IPS DF 6.9 (cell line): ENCODE measurements at places on chromosomes 5 and 9.

GRCh38 chr5:87004101-87004500 lies 263.6 kb upstream of the RASA1 start:
- DNase-seq: no peak

GRCh38 chr9:5580650-5581049 lies 48.3 kb upstream of the RIC1 start:
- no peak for DNase-seq

DNA sequence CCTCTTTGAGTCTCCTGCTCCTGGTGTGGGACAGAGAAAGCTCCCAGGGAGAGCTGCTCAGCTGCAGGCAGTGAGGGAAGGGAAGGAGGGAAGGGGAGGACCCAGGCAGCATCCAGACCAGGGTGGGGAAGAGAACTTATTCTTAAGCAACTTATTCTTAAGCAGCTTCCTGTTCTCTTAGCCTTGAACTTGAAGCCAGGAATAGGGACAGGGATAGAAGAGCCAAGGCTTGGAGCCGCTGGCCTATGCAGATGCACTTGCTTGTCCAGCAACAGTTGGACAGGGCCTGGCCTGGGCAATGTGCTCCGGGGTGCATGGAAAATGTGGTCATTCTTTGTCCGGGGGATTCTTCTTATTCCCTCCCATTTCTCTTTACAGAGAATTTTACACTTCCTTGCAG lies 31.4 kb upstream of the SPTLC1 start:
- DNase-seq: no peak

- DNase-seq: no peak
These were observed 47.8 kb upstream of the EQTN start for GRCh38 chr9:27344776-27345175.

DNA sequence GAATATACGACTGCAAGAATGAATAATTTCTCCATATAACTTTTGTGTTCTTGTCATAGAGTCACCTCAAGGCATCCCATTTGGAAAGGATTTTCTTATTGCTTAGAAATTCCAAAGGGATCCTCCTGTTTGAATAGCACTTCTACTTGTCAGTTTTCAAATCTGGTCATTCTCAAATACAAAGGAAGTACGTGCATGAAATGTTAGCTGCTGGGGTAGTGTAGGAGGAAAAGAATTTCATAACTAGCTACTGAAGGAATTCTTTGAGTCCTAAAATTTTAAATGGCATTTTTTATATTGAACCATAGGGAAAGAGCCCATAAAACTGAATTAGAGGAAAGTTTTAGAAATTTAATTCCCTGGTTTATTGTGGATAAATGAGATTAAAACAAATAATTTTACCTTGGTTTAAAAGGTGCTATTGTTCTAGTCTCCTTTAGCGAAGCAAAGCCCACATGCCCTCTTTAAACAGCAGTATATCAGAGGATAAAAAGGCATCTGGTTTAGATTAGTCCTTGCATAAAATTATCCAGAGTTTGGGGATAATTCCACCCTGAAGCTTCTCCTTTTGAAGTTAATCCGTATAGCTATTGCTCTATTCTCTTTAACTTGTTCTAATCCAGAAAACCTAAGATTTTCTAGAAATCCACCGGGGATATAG lies 2.0 kb upstream of the MPDZ start:
- no peak for DNase-seq

- no peak for DNase-seq
These were observed 101.9 kb downstream of the SLC28A3 start for GRCh38 chr9:84238652-84239051.

GRCh38 chr9:109115931-109116526 lies 3.7 kb downstream of the TMEM245 start:
- DNase-seq: no peak

DNA sequence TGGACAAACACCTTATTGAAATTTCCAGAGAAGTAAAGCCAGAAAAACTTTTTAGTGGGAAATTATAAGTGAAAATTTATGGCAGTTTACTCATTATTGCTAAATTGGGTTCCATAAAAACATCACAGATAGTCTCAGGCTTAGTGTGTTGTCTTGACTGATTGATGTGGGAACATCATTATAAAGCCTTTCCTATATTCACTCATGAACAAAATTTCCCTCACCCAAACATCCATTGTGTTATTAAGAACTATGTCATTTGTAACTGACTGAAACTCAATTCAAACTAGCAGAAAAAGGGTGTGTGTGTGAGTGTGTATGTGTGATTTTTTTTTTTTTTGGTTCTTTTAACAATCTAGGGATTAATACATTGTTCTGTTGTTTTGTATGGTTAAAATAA lies 143.7 kb upstream of the SEMA6A start:
- DNase-seq: no peak

DNA sequence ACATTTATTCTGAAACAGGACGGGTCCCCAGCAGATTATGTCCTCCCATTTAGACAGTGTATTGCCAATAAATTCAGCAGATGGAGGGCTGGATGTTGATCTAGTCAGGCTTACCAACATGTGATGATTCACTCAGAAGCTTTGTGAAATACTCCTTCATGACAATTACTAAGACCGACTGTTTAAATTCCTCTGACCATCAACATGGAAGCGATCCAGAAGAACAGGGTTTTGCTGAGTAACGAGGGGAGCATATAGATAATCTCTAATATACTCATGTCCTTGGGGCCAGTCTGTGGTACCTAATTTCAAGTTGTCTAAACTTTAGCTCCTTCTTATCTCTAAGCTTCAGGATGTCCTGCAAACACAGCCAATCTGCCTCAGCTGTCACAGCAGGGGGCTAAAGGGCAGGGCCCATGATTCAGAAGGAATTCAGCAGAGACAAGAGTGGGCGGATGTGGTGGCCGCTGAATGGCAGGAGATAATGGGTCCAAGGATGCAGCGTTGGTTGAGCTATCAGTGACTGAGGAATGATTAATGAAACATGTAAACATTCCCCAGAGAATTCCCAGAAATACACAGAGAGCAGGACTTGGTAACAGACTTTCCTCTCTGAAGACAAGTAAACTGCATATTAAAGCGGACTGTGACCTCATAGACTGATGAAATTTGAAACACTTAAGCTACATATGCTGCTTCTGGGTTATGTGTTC lies 109.4 kb downstream of the ANKRD55 start:
- peak; percentile 25 for DNase-seq

- no peak for DNase-seq
These were observed 85.5 kb downstream of the YIPF5 start for GRCh38 chr5:144084971-144085370.

- no peak for DNase-seq
These were observed 17.7 kb downstream of the RALGDS start for GRCh38 chr9:133103183-133103986.

DNA sequence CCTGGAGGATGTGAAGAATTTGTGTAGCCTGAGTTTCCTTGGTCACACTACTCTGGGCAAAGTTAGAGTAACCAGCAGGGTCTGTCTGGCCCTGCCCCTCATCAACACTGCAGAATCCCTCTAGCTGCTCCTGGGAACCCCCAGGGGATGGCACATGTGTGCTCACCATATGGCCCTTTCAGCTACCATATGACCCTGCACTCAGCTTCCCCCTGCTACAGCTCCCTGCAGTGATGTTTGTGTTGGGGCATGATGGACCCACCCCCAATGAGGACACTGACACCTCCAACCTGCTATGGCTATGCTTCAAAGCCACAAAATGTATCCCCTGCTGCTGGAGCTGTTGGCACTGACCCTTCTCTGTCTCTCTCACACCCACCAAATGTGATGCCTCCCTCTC lies 152.7 kb downstream of the SNX18 start:
- no peak for DNase-seq

DNA sequence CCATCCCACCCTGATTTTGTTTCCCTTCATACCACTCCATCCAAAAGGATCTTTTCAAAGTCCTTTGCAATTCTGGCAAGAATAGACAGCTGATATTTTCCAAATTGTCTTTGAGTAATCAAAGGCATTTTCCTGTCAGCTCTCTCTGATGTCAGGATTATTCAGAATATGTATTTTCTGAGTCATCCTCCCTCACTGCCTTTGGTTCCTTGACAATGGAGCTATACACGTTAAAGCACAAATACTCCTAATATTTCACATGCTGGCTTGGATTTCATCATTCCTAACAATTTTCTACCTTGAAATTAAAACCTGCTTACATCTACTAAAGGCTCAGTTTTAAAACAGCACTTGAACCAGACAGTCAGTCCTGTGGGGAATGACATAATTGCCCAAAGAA lies 379.4 kb downstream of the GADD45G start:
- DNase-seq: no peak

DNA sequence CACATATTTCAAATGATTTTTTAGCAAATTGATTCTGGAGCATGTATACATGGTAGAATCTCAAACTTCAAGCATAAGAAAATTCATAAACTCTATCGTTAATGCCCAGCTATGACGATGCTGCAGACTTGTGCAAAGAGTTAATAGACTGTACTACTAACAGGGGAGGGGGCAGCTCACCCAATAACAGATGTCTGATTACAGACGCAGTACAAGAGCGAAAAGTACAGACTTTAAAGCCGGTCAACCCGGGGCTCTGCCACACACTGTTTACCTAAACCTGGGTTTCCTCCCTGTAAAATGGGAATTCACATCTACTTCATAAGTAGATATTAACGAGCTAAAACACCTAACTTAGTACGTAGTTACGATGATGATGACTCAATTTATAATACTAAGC lies 651 bp downstream of the TRIM23 start:
- no peak for DNase-seq

DNA sequence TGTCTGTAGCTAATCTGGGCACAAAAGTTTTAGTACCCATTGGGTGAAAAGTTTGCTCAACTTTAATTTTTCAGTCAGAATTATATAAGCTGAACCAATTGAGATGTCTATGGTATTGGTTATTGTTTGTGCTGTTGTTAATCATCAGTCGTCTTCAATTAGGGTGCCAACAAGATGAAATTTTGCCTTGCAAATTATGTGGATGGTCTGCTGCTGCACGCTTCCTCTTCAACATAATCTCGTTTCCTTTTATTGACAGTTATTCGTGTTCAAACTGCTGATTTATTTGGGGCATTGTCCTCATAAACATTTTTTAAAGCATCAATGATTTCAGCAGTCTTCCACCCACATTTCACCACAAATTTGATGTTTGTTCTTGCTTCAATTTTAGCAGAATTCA lies 194.0 kb downstream of the HTR1A start:
- no peak for DNase-seq

DNA sequence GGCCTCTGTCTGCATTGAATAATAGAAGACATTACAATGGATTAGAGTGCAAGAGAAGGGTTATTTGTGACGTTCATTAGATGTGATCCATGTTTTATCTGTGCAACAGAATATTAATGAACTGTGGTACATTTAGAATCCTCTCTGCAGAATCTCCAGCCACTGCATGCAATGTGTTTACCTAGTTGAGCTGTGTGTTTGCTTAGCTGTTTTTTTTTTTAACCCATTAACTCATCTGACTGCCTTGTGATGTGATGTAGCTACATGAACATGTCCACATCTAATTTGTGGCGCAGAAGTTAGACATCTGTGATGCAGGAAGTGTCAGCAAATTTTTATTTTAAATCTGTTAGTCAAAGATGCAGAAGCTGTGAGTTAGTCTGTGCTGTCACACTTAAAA lies 236.9 kb downstream of the CD180 start:
- DNase-seq: no peak

GRCh38 chr9:14075218-14075617 lies 238.7 kb downstream of the NFIB start:
- DNase-seq: no peak

DNA sequence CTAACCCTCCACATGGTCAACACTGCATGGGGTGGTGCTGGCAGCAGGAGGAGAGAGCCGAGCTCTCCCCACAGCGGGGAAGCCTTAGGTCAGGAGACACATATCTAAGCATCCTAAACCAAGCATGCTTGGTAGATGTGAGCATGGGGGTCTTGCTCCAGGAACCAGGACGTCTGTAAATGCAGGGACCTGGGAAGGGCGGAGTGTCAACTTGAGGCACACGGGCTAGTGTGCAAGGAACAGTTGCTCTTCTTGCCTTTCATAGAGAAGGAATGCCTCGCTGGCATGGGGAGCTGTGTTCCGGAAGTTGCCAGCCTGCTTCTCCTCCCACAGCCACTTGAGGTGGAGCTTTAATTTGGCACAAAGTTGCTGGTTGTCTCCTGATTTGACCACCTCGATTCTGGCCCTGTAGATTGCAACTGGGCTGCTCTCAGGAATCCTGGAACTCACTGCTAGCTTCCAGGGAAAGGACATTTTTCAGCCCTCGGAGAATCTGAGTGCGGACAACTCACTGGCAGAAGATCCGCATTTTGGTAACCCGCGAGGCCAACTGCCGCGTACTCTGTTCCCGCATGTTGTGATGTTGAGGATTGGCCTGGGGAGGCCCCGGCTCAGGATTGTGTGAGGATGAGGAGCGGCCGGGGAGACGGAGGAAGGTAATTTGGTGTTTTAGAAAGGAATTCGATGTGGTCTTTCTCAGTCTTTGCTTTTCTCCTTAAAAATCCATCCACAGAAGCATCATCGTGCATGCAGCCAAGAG lies 370.3 kb upstream of the IRX1 start:
- no peak for DNase-seq

DNA sequence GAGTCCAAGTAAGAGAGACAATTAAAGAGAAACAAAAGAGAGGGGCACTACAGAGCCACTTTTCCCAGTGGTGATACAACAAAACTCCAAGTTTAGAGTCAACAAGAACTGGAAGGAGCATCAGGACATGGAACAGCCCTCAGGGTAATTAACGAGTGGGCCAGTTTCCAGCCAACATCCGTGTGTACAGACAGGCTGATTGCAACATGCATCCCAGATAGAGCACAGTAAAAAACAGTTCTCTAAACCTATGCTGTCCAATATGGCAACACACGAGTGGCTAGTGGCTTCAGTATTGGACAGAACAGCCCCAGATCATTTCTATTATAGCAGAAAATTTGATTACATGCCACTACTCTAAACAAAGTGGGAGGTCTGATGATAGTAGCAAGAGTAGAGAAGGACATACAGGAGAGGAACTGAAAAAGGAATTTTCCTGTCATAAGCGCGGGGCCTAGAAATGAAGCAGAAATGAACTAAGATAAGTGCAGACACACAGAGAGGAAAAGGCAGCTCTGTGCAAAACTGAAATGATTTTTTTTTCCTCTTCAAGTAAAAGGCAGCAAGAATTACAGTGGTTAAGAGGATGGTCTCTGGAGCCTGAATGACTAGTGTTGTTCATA lies 175.6 kb upstream of the CCNG1 start:
- no peak for DNase-seq

DNA sequence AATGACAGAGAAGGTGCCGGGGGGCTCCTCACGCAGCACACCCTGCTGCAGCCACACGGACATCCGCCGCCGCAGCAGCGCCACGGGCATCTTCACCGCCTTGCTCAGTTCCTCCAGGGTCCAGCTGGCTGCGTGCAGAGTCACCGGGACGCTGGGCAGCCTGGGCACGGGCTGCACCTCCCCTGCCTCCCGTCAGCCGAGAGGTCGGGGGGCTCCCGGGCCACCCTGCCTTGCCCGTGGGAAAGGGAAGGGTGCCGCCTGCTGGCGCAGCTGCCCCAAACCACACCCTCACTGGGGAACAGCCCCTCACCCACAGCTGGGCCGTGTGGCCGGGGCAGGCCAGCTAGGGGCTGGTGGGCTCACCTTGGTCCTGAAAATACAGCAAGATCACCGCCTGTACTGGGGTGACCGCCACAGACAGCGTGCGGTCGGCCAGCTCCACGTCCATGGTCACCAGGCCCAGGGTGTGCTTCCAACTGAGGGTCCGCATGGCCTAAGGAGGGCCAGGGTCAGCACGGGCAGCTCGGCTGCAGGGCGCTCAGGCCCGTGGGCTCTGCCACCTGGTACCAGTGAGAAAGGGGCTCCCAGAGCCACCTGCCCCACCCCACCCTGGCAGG lies 3.6 kb upstream of the TMEM210 start:
- DNase-seq: no peak
